ENCODE measurements at places on chromosomes 7 and 10.

GRCh38 chr7:51482976-51483375 lies 166.4 kb upstream of the COBL start:
- H3K4me3 ChIP-seq, result no peak overlapping the region
- no peaks in the 10 kb centered on the region for H3K36me3 ChIP-seq
- H3K27ac ChIP-seq, result no peak overlapping the region
- H3K27me3 ChIP-seq, result no peaks in the 10 kb centered on the region

DNA sequence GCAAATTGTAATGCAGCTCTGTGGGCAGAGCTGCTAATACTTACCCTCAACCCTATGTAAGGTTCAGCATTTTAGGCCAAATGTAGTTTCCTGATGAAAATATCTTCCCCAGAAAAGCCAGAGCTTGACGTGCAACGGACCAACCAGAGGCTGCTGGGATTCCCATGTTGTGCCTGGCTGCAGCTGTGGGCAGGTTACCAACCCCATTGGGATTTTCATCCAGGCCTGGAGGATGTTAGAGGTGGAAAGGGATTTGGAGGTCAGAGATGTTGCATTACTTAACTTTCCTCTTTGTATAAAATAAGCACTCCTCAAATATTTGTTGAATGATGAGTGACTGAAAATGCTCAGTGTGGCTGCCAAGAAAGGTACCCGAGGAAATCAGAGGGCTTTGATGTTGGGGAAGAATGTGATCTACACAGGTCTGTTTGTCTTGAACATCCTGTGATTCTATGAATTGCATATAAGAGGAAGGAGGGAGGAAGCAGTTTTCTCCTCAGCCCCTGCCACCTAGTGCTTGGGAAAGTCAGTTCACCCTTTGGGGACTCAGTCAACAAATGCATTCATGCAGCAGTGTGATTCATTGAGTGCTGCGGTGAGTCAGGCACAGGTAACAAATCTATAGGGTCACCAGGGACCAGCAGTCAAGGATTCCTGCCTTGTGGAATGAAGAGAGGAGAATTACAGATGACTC lies 487.2 kb downstream of the RPS24 start:
- no peaks in the 10 kb centered on the region for H3K27me3 ChIP-seq
- no peaks in the 10 kb centered on the region for H3K36me3 ChIP-seq

DNA sequence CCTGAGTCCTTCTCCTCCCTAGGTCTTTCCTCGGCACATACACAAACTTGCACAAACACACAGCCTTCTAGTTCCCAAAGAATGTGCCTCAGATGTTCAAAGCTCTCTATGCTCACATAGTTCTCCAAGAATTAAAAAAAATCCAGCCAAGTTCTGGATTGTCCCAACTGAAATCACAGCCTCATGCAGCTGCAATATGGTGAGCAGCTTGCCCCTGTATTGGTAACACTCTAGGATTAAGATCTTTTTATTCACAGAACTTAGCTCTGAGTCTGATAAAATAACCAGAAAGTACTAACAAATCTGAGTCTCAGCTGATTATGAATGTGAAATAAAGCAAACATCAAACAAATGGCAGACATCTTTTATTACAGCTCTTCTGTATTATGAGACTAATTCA lies 604.8 kb upstream of the PFKP start:
- no peak for DNase-seq
- no peak overlapping the region for H3K4me3 ChIP-seq
- H3K27me3 ChIP-seq, result no peaks in the 10 kb centered on the region
- H3K4me1 ChIP-seq, result no peaks in the 10 kb centered on the region

- no peak overlapping the region for H3K4me3 ChIP-seq
- H3K4me1 ChIP-seq, result no peaks in the 10 kb centered on the region
- no peaks in the 10 kb centered on the region for H3K36me3 ChIP-seq
- no peak overlapping the region for H3K27ac ChIP-seq
Measured at GRCh38 chr7:125530553-125530952, 600.9 kb upstream of the POT1 start.

DNA sequence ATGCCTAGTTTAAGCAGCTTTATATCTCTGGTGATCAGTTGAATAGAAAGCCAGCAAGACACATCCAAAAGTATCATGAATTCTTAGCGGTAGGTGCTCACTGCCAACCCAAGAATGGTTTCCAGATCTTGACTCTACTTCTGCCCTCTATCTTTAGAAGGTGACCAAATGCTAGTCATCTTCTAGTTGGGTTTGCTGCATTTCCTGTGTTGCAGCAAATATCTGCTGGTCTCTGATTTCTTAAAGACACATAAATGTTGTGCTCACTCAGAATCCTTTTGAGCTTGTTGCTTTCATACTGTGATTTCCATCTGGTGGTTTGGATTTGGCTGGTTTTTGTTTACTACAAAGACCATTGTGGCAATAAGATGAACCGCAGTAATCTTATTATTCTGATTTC lies 2.2 kb downstream of the CDC123 start:
- H3K4me1 ChIP-seq, result peaks cover 15% of the 10 kb centered on the region
- no peak overlapping the region for H3K27ac ChIP-seq
- no peak overlapping the region for H3K4me3 ChIP-seq
- no peak for DNase-seq
- peaks cover 29% of the 10 kb centered on the region for H3K36me3 ChIP-seq
